ENCODE measurements at places on chromosomes 4 and X. TPM values are rescaled to one million over a fixed set of nuclear protein-coding genes. Genes with fewer than 3 reads are reported as not detected.
A peak's percentile ranks its signal among the peaks of the same experiment; 100 is the strongest.

- DNase-seq: no peak
These were observed 399.1 kb downstream of the INPP4B start for GRCh38 chr4:142447009-142447408.

- DNase-seq: no peak
These were observed 81.5 kb downstream of the SHROOM2 start for GRCh38 chrX:9867753-9868152.

GRCh38 chr4:8550691-8551090 is 29.5 kb upstream of the GPR78 start:
- no peak for DNase-seq

- DNase-seq: no peak
These were observed 206.3 kb upstream of the GATB start for GRCh38 chr4:151967074-151967473.

DNA sequence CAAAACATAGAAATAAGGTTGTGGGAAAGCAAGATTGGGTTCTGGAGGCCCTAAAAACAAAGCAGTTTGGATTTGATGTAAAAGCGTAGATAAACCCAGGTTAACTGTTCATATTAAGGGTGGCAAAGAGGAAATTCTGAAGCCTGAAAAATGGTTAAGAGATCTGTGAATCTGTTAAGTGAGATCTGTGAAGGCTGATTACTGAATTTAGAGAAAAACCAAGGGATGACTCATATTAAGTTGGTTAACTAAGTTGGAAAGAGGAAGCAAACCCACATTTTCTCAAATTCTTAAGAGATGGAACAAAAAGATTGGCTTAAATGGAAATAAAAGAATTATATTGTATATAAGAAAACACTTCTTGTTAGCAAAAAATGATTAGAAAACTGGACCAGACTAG is 22.8 kb downstream of the GPAT3 start:
- no peak for DNase-seq

- no peak for DNase-seq
These were observed 532.8 kb downstream of the RPA4 start for GRCh38 chrX:97416461-97416860.

DNA sequence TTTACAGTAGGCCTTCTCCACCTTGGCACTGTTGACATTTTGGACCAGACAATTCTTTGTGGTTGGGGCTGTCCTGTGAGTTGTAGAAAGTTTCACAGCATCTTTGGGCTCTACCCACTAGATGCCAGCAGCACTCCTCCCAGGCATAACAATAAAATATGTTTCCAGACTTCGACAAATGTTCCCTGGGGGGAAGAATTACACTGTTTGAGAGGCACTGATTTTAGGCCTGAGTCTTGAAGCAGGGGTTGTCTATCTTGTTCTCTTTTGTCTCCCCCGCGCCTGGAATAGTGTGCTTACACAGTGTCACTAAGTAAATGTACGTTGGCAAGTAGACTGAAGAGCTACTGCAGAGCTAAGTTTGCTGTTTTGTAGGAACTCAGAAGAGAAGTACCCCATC is 254.4 kb upstream of the BOD1L1 start:
- no peak for DNase-seq

DNA sequence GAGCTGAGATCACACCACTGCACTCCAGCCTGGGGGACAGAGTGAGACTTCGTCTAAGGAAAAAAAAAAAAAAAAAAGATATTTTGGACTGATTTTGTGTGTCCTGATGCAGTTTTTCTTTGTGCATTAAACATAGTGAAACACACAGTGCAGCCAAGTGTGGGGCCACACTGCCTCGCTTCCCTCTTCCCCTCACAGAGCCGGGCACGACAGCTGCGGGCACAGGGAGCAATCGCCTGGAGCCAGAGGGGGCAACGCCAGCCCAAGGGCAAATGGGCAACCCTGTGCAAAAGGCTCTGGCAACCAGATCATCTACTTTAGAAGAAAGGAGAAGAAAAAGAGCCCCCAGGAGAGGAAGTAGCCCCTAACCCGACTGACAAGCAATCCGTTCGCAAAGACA is 13.5 kb upstream of the CCNQ start:
- no peak for DNase-seq

DNA sequence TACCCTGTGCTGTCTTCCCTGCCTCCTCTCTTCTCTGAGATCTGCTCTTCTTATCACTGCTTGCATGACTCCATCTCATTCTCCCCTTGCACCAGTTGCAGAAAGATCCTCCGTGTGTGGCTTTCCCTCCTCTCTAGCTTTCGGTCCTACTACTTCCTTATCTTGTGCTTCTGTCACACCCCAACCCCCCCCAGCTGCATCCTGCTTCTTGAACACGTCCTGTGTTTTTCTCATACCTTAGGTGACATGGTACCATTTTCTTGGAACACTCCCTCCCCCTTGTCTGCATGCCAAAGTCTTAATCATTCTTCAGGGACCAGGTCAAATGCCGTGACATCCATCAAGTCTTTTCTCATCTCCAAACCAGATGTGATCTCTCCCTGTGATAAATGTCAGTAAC is 46.4 kb downstream of the FHL1 start:
- no peak for DNase-seq

DNA sequence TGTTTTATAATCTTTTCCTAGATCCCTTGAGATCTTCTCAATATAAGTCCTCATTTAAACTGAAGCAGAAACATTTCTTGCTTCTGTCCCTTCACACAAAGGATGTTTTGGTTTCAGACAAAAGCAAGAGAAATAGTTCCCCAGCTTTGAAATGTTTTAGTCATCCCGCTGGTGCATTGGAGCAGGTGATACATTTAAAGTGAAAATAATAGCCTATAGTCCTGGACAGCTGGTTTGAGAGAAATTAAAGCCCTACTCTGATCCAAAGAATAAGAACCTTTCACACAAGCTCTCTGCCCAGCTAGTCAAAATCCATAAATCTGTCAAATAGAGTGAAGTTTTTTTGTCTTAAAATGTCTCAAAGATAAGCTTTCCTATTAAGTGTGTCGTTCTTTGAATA is 79.4 kb downstream of the LUZP4 start:
- DNase-seq: no peak

DNA sequence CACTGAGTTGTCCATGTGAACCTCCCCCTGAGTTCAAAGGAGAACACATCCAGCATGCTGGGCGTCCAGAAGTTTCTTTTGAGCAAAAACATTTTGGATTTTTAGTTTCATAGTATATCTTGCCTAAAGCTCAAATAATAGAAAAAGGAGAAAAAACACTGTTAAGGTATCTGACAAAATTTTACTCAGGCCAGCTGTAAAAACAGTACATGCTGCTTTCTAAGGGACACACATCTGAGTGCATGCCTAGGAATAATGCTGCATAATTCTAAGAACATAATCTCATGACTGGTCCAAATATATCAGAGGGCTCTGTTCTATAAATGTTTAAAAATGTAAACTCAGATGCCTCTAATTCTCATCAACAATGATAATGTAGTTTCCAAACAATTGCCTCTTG is 561.3 kb upstream of the INTU start:
- no peak for DNase-seq

- DNase-seq: no peak
These were observed 451.7 kb upstream of the PITX2 start for GRCh38 chr4:111074523-111075114.

- no peak for DNase-seq
These were observed 230.9 kb upstream of the TEX13A start for GRCh38 chrX:105451401-105451800.

GRCh38 chrX:131746491-131746968 is 202.7 kb downstream of the OR13H1 start:
- DNase-seq: no peak

DNA sequence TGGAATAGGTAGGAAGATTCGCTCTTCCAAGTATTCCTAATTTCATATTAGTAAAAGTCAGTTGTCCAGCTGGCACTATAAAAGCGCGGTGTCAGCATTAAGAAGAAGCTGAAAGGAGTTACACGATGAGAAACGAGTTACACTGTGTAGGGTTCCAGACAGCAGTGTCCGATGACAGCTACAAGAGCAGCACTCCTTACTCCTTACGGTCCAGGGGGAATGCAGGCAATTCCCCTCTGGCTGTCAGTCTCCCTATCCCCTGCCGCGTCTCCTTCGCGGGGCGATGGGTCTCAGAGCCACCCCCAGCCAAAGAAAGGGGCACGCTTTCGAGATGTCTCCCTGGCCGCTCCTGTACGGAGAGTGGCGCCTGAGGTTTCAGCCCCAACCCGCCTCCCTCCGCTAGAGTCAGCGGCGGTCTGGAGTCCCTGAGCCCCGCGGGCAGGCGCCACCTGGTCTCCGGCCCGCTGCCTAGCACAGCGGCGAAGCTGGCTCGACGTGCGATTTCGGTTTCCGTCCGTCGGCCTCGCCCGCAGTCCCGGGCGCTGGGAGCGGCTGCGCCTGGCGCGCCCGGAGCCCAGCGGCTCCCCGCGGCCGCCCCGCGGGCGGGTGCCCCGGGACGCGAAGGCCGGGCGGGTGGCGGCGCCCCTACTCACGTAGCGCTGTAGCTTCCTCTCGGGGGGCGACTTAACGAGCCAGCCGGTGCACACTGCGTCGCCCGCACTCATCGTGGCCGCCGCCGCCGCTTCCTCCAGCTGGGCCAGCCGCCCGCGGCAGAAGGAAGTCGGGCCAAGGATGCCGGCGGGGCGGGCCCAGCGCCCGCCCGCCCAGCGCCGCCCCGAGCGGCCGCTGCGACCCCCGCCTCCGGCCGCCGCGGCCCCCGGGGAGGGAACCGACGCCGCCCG is at the start of gene GAB3:
TSS of gene GAB3 (minus strand) at position 777 of the 902 bp plus-strand sequence. CDS start at position 725, 52 bp downstream.
- no peak for DNase-seq

DNA sequence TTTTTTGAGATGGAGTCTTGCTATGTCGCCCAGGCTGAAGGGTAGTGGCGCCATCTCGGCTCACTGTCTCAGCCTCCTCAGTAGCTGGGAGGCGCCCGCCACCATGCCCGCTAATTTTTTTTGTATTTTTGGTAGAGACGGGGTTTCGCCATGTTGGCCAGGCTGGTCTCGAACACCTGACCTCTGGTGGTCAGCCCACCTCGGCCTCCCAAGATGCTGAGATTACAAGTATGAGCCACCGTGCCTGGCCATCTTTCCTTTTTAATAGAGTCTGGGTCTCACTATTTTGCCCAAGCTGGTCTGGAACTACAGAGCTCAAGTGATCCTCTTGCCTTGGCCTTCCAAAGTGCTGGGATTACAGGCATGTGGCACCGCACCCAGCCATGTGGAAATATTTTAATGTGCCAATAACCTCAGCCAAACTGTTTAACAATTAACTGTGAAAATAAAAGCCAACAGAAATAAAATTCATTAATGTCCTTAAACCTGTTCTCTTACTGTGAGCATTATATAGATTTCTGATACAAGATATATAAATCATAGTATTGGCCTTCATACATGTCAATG is 16.3 kb downstream of the PDS5A start:
- DNase-seq: no peak

DNA sequence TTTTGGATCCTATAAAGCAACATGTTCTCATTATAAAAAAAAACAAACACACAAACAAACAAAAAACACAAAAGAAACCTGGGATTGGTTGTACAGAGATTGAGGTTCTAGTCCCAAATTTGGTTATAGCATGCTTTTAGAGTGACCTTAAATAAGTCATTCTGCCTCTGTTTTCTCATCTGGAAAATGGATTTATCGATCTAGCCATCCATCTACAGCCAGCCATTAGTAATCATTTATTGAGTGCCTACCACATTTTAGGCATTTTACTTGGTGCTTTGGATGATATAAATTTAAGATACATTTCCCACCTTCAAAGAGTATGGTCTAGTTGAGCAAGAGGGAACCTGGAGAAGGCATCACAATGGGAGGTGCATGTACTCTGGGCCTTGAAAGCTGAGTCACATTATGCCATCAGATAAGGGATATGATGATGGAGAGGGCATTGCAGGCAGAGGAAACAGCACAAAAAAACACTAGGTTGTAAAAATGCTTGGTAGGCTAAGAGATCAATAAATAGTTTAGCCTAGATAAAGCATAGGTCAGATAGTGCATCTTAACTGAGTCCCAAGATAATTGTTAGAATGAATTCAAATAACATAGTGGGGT is 91.4 kb downstream of the HEPH start:
- no peak for DNase-seq

- no peak for DNase-seq
These were observed 16.8 kb downstream of the STIM2 start for GRCh38 chr4:26877406-26877805.

GRCh38 chrX:55120761-55121358 is 32.0 kb downstream of the PAGE2 start:
- DNase-seq: peak; percentile 22

DNA sequence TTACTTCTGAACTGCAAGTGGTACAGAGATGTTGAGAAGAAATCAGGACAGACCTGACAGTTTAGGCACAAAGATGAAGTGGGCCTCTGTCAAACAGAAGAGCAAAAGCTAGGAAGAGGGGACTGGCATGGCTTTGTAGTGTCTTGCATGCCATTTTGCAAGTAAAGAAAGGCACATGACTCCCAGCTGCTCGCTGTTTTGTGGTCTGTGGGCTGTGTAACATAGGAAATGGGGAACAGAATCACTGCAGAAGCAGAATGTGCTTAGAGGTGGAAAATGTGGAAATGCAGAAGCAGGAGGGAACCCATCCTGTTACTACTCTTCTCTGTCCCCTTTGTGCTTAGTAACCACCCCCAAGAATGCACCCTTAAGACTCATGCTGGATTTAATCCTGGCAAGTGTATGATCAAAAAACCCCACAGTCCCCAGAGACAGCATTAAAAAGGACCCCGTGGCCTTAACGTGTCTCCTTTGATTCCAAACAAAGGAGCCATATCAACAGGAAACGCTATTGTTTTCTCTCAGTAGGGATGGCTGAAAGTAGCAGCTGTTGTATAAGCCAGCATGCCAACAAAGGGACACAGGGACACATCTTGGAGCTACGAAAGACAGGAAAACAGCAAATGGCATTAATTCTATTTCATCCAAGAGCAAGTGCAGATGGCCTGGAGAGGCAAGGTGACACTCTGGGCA is 177.6 kb upstream of the GLRA2 start:
- DNase-seq: no peak

DNA sequence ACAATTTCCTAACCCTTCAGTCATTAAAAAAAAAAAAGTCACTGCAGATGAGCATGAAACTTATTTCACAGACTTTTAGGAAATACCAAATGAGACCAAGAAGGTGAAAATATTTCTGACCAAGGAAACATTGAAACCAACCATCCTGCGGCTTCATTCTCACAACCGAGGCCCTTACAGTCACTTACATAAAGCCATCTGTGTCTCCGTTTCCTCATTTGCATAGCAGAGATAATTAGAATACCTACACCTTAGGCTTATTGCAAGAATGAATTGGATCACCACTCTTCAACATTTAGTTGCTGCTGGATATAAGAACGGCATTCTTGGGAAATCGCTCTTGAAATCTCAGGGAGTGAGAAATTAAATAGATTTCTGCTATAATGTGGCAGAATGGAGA is 356.2 kb downstream of the HS3ST1 start:
- no peak for DNase-seq

COQ2 gene
- 14.1 TPM for total RNA-seq

BEND2 gene
- total RNA-seq: 0.06 TPM

BMPR1B gene
- total RNA-seq: 30.1 TPM

GDPD2 gene
- total RNA-seq: 6.5 TPM

ITM2A gene
- total RNA-seq: 335 TPM

SLC6A14 gene
- total RNA-seq: 0.06 TPM

SYN1 gene
- total RNA-seq: 37.2 TPM

GLRA2 gene
- 14.4 TPM for total RNA-seq

ASB9 gene
- total RNA-seq: 1.9 TPM

BEX5 gene
- 28.3 TPM for total RNA-seq

UGT2B7 gene
- 0.20 TPM for total RNA-seq

TMEM255A gene
- total RNA-seq: 8.8 TPM

UGT2B15 gene
- total RNA-seq: not detected

MAGEA3 gene
- total RNA-seq: not detected

ARSJ gene
- 2.1 TPM for total RNA-seq

NLRP2B gene
- total RNA-seq: 0.06 TPM

IL13RA2 gene
- total RNA-seq: 0.72 TPM

Data from spinal cord (tissue), 10 donors.